ENCODE measurements at places on chromosomes 16 and 17.

DNA sequence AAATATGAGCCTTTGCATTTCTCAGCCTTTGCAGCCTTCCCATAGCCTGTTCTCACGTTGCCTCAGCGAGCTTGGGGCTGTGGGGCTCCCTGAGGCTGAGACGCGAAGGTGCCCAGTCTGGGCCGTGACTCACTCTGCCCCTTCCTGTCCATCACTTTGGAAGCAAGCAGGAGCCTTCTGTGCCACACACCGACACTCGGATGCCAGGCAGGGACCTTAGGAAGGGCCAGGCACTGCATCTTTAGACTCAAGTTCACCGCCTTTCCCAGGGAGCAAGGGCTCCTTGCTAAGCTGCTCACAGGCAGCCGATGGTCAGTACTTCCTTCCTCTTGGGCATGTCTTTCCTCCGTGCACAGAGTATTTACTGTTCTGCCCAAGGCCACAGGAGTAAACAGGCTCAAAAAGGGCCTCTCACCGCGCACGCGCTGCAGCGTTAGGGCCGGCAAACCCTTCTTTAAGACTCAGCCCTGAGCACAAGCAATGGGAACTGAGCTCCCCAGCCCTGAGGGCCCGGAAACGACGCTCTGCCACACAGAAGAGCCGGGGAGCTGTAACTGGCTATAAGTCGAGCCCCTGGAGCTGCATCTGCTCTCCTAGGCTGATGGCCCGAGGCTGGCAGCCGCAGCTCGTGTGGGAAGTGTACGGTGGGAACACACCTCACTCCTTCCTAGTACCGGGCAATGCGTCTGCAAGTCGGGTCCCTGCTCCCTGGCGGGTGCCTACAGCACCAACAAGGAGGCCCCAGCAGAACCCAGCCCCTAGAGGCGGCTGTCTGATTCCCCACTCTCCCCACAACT, 7.2 kb downstream of the TIMM22 start:
- no peak for DNase-seq

DNA sequence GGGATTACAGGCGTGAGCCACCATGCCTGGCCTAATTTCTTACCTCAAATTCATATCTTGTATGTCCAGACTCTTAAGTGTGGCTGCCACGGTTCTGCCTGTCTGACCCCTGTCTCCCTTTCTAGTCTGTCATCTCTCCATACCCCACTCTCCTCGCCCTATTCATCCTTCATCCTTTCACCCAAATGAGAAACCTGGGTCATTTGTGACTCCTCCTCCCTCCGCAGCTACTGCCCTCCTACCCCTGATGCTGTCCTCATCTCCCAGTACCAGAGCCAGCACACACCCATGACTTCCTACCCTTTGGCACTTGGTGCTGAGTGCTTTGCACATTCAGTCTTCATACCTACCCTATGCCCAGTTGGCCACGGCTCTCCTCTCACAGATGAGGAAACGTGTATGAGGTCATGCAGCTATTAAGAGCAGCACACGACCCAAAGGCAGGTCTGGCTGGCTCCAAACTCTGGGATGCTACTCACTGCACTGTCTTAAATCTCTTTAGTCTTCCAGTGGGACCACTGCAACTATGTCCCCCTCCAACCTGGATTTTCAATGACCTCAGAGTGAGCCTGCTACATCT, 1.6 kb downstream of the SPATA32 start:
- DNase-seq = no peak

DNA sequence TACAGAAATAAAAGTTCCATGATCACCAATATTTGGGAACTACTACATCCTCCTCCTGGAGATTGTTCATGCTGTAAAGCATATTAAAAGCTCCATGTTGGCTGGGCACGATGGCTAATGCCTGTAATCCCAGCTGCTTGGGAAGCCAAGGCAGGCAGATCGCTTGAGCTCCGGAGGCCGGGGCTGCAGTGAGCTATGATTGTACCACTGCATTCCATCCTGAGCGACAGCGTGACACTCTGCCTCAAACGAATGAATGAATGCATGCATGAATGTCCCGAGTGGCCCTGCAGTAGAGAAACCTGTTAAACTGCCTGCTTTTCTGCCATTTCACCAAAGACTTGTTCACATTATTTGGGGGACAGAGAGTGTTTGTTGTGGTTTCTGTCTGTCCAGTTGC, 15.0 kb downstream of the CNEP1R1 start:
- no peak for DNase-seq

GRCh38 chr16:48139517-48139916, 16.3 kb downstream of the ABCC12 start:
- no peak for DNase-seq

GRCh38 chr16:12917653-12918052, 16.3 kb downstream of the SHISA9 start:
- DNase-seq = no peak

DNA sequence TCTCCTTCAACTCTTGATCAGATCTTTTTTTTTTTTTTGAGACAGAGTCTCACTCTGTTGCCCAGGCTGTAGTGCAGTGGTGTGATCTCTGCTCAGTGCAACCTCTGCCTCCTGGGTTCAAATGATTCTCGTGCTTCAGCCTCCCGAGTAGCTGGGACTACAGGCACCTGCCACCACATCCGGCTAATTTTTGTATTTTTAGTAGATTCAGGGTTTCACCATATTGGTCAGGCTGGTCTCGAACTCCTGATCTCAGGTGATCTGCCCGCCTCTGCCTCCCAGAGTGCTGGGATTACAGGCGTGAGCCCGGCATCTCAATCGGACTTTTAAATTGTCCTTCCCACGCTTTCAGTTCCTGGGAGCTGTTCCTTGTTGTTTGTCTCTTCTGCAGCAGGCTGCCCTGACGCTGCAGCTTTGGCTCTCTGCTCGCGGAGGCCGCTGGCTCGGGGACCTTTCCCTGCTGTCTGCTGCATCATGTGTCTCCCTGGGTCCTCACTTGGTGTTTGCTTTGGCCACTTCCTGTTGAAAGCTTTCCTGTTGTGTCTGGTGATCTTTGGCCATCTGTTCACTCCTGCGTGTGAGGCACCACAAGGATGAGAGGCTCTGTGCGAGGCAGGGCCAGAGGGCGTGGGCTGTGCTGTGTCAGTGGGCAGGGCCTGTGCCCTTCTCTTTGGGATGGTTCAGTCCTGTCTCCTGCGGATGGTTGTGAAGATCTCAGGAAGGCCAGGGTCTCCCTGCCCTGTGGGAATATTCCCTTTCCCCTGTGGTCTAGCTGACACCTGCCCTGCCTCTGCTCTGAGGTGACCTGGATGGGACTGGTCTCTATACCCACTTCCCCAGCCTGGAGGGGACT, 18.4 kb upstream of the CAPN15 start:
- no peak for DNase-seq

DNA sequence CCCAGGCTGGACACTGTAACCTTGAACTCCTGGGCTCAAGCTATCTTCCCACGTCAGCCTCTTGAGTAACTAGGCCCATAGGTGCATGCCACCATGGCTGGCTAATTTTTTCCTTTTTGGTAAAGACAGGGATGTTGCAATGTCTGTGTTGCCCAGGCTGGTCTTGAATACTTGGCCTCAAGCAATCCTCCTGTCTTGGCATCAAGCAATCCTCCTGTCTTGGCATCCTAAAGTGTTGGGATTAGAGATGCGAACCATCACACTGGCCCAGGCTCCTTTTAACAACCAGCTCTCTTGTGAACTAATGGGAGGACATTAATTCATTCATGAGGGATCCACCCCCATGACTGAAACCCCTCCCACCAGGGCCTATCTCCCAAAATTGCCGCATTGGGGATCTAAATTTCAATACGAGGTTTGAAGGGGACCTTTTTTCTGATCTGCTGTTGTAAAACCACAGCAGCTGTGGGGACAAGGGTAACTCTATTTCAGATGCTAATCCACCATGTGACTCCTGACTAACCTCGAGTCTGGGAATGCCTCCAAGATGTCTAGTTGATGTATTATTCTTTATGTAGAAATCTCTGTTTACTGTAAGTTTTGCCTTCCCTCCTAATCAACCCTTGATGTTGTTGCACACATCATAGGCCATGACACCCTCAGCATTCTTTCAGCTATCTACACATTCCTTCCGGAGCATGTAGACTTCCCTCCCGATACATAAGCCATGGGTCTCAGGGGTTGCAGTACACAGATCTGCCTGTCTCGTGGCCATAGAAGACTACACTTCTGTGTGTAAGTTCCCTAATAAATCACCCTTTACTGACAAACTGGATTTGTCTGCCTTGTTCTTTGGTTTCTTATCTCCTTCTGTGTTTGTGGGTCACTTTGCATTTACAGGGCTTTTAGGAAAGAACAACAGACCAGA, 37.6 kb downstream of the RNF112 start:
- DNase-seq = no peak

- no peak for DNase-seq
These were observed 27.3 kb upstream of the CBFA2T3 start for GRCh38 chr16:89004209-89004831.

DNA sequence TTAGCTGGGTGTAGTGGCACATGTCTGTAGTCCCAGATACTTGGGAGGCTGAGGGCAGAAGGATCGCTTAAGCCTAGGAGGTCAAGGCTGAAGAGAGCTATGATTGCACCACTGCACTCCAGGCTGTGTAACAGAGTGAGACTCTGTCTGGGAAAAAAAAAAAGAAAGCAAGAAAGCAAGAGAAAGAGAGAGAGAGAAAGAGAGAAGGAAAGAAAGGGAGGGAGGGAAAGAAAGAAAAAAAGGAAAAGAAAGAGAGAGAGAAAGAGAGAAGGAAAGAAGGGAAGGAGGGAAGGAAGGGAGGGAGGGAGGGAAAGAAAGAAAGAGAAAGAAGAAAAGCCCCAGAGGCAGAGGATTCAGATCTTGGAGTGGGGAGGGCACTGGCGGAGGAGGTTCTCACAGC, 6.5 kb downstream of the DHX58 start:
- DNase-seq = no peak

GRCh38 chr17:48457080-48457836, 27.2 kb upstream of the SKAP1 start:
- DNase-seq = peak; percentile 49

DNA sequence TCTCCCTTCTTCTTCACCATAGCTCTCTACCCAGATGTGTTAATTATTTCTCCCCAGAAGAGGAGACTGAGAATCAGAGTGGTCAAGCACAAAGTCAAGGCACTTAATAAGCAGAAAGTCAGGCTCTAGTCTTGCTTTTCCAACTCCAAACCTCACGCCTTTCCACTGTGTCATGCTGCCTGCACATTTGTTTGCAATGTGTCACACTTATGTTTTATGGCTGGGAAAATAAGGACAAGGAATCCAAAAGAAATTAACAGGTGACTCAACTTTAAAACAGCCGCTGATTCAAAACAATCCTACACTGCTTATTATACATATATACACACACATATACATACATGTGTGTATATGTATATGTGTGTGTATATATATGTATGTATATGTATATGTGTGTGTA, 255.7 kb upstream of the DYNLRB2 start:
- no peak for DNase-seq

DNA sequence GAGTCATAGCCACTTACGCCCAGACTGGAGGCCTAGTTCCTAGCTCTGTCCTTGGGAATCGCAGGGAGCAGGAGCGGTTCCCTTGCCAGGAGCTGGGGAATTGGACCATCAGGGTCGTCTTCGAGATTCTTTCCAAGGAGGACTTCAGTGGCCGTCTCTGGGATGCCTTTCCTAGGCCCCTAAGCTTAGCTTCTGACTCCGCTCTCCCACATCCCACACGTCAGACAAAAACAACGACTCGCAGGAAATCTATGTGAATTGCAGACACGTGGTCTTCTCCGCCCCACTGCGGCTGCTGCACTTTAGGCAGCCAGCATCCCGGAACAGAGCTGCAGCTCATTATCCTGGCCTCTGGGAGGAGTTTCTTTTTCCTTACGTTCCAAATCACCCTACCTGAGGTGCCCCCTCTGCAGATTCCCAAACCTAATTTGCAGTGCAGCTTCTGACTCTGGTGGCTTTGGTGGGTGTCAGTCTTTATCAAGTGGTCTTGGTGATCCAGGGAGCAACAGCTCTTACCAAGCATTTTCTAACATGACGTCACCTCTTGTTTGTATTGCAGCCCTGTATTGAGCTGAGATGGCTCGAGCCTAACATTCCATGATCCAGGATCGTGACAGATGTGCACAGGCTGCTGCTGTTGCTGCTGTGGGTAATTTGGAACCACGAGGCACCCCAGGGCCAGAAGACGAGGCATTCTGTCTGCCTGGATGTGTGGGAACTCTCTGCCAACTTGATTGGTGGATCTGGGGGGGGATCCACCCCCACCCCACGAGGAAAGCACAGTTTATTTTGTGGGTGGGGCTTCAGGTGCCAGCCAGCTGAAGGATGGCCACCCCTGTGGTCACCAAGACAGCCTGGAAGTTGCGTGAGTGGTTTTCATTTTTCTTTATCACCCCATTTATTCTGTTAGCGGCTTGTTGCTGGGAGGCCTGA, 1.1 kb downstream of the KATNB1 start:
- DNase-seq = no peak

GRCh38 chr17:73956595-73957465, 246.6 kb upstream of the RPL38 start:
- peak; percentile 17 for DNase-seq

DNA sequence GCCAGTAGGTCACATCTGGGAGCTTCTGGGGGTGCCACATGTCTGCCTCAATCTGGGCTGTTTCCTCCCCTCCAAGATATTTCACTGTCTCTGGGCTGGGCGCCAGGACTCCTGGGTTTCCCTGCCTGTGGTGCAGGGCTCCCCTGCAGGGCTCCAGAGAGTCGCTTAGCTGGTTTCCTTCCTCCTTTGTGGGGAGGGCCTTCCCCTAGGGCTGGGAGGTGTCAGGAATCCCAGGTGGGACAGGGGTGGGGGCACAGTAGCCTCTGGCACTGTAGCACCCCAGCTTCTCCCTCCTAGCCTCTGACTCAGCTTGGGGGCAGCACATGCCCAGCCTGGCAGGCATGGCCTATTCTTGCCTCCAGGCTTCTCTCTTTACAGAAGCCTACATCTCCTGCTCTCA, 2.6 kb downstream of the RARA start:
- no peak for DNase-seq

- no peak for DNase-seq
These were observed 3.5 kb upstream of the LCMT1 start for GRCh38 chr16:25108054-25108453.

DNA sequence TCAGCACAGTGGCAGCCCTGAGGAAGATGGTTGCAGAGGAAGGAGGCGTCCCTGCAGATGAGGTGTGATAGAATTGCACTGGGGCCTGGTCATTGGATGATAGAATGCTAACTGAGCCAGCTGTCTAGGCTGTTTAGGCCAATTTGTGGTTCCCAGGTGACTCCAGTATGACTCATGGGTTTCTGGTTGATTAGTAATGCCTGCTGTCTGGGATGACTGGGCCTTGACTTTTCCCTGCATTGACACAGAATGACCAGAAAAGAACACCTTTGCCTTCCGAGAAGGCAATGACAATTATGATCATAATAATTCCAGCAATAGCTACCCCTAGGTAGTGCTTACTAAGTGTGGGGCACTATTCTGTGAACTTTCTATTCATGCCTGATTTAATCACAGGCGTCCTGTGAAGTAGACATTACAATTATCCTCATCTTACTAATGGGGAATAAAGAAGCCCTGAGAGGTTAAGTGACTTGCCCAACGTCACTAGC, 31.5 kb downstream of the USP43 start:
- no peak for DNase-seq

- DNase-seq = no peak
These were observed 34.6 kb upstream of the KCNJ2 start for GRCh38 chr17:70134777-70135176.

GRCh38 chr16:50591800-50592771, 43.9 kb downstream of the NKD1 start:
- DNase-seq = no peak

GRCh38 chr16:48321317-48322036, 63.7 kb downstream of the SIAH1 start:
- no peak for DNase-seq

All from stimulated activated CD8-positive, alpha-beta memory T cell treated with anti-CD3 and anti-CD28 coated beads, Interleukin-2, amount 100 ng/mL, for 1 hour (primary cell).